Karpas-422 (cell line): ENCODE measurements at places on chromosomes 7 and 10. TPM values are rescaled to one million over a fixed set of nuclear protein-coding genes. Genes with fewer than 3 reads are reported as not detected.

DNA sequence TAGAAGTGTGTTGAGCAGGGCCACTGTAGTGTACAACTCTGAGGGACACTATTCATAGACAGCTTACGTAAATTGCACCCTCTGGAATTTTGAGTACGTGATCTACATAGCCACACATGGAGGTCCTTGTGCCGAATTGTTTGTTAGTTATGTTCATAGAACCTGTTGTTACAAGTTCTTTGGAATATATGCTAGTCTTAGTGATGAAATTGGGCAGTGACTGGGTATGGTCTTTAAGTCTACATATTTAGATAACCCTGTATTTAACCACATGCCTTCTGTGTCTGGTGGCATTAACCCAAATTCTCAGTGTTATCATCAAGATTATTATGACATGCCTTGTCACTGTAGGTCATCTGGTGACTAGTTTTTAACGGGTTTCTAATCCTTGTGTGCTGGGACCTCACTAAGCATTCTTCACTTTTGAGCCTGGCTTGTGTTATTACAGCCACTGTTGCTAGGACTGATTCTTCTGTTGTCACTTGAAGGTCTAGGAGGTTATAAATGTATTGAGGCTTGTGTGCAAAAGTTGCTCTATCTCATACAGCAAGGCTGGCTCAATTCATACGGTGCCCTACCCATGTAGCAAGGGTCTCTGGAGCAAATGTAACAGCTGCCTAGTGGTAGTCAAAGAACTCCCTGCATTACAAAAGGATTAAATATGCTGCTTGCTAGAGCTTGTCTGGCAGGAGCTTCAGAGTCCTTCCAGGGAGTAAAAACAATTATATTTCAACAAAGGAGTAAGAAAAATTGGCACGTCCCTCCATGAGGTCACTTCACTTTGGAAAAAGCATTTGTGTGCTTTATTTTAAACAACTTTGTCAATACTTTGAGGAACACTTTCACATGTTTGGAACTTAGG is 65.4 kb downstream of the CDK14 start:
- no peaks in the 10 kb centered on the region for H3K27me3 ChIP-seq
- peak overlapping the region; percentile 36 for H3K27ac ChIP-seq
- no peak overlapping the region for H3K4me3 ChIP-seq
- H3K4me1 ChIP-seq = peaks cover 56% of the 10 kb centered on the region

The PRKG1 gene
- total RNA-seq = not detected in 2 replicates

GRCh38 chr7:100053215-100053614 is 3.6 kb downstream of the ZSCAN21 start:
- H3K27ac ChIP-seq = no peak overlapping the region
- peak; percentile 74 for DNase-seq
- H3K4me3 ChIP-seq = no peak overlapping the region
- H3K36me3 ChIP-seq = no peaks in the 10 kb centered on the region

DNA sequence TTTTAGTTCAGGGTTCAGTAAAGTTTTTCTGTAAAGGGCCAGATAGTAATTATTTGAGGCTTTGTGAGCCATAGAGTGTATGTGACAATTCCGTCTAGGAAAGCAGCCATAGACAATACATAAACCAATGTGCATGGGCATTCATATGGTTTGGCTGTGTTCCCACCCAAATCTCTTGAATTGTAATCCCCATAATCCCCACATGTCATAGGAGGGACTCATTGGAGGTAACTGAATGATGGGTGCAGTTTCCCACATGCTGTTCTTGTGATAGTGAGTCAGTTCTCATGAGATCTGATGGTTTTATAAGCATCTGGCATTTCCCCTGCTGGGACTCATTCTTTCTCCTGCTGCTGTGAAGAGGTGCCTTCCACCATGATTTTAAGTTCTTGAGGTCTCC is 29.9 kb downstream of the SEC61G start:
- no peaks in the 10 kb centered on the region for H3K4me1 ChIP-seq
- H3K27me3 ChIP-seq = no peaks in the 10 kb centered on the region
- no peak overlapping the region for H3K4me3 ChIP-seq
- H3K36me3 ChIP-seq = no peaks in the 10 kb centered on the region
- no peak overlapping the region for H3K27ac ChIP-seq

The FAM241B gene
- total RNA-seq = not detected in 2 replicates

- H3K27ac ChIP-seq = no peak overlapping the region
- DNase-seq = no peak
- H3K36me3 ChIP-seq = no peaks in the 10 kb centered on the region
- H3K4me3 ChIP-seq = no peak overlapping the region
- H3K4me1 ChIP-seq = 0 out of 2 replicates have a peak, but pooled peaks cover 2% of the 10 kb centered on the region
These were observed 83.5 kb downstream of the MAPK8 start for GRCh38 chr10:48389846-48390557.

DNA sequence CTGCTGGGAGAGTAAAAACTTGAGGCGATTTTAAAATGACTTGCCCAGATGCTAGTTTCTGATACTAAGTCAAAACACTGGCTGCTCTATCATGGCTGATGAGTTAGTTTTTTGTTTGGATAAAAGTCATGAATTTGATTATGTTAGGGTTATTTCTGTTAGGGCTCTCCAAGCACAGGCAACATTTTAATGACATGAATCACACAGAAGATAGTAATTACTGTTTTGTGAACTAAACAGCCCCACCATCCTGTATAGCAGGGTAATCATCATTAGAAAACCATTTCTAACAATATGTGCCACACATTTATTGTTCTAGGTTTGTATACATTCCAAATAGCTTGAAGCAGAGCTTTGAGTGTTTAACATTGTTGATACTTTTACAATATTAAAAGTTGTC is 750.3 kb downstream of the ANKRD7 start:
- H3K36me3 ChIP-seq = no peaks in the 10 kb centered on the region
- DNase-seq = no peak

- H3K27me3 ChIP-seq = no peaks in the 10 kb centered on the region
- no peak for DNase-seq
- H3K27ac ChIP-seq = no peak overlapping the region
- H3K36me3 ChIP-seq = no peaks in the 10 kb centered on the region
These were observed 168.2 kb downstream of the ETV1 start for GRCh38 chr7:13821152-13821787.

GRCh38 chr10:92122941-92123450 is 167.9 kb downstream of the CPEB3 start:
- no peaks in the 10 kb centered on the region for H3K36me3 ChIP-seq
- H3K27ac ChIP-seq = no peak overlapping the region
- H3K27me3 ChIP-seq = no peaks in the 10 kb centered on the region
- peaks cover 7% of the 10 kb centered on the region for H3K4me1 ChIP-seq
- no peak for DNase-seq

The NOLC1 gene
- 22.6 and 37.6 TPM in 2 replicates for total RNA-seq

The INHBA gene
- total RNA-seq = not detected in 2 replicates

DNA sequence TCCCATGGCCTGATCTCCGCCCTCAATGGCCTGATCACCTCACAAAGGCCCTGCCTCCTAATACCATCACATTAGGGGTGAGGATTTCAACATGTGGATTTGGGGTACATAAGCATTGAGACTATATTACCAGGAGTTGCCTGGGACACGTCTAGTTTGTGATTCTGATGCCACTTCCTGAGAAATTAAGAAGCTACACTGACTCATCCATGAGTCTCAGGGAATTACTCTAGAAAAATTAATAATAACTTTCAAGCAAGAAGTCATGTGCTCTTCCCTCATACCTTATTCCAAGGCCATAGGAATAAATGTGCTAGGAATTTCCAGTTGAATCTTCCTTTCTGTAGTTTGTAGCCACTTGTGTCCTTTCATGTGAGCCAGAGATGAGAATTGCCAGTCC is 519.3 kb upstream of the MKI67 start:
- H3K27ac ChIP-seq = no peak overlapping the region
- no peaks in the 10 kb centered on the region for H3K4me1 ChIP-seq
- H3K36me3 ChIP-seq = no peaks in the 10 kb centered on the region
- no peaks in the 10 kb centered on the region for H3K27me3 ChIP-seq
- H3K4me3 ChIP-seq = no peak overlapping the region

GRCh38 chr7:26664735-26665416 is 199.5 kb downstream of the SKAP2 start:
- H3K4me1 ChIP-seq = 0 out of 2 replicates have a peak, but pooled peaks cover 3% of the 10 kb centered on the region
- DNase-seq = no peak
- H3K4me3 ChIP-seq = no peak overlapping the region
- no peaks in the 10 kb centered on the region for H3K36me3 ChIP-seq
- no peaks in the 10 kb centered on the region for H3K27me3 ChIP-seq

The SNCG gene
- total RNA-seq = not detected in 2 replicates

DNA sequence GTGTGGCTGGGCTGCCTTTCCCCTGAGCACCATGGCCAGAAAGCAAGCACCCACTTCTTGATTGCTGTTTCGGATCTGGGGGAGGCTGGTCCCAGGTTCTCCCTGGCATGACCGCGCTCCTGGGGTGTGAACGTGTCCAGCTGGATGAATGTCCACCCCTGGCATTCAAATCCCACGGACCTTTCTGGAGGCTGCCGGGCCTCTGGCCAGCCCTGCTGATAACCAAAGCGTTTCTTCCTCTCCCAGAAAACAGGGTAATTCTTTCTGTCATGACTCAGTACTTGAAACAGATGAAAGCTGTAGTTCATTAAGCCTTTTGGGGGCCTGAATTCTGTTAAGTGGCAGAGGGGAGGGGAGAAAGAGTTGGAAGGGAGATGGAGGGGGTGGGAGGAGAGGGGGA is 73.1 kb upstream of the SAMD8 start:
- H3K27me3 ChIP-seq = no peaks in the 10 kb centered on the region
- H3K4me3 ChIP-seq = no peak overlapping the region
- no peaks in the 10 kb centered on the region for H3K36me3 ChIP-seq
- H3K27ac ChIP-seq = no peak overlapping the region

GRCh38 chr7:42878303-42878702 is 33.6 kb downstream of the C7orf25 start:
- peaks cover under 1% of the 10 kb centered on the region; the same call in 1 of the 2 replicates for H3K4me1 ChIP-seq
- no peak for DNase-seq
- no peak overlapping the region for H3K27ac ChIP-seq
- H3K27me3 ChIP-seq = no peaks in the 10 kb centered on the region

- peak; percentile 53 for DNase-seq
- H3K27ac ChIP-seq = no peak overlapping the region
- no peak overlapping the region for H3K4me3 ChIP-seq
- H3K27me3 ChIP-seq = no peaks in the 10 kb centered on the region
These were observed 6.0 kb downstream of the BRI3 start for GRCh38 chr7:98287486-98287959.

GRCh38 chr10:4266416-4267085 is 481.5 kb upstream of the KLF6 start:
- H3K36me3 ChIP-seq = no peaks in the 10 kb centered on the region
- DNase-seq = no peak
- peaks cover under 1% of the 10 kb centered on the region for H3K4me1 ChIP-seq
- H3K27ac ChIP-seq = no peak overlapping the region

DNA sequence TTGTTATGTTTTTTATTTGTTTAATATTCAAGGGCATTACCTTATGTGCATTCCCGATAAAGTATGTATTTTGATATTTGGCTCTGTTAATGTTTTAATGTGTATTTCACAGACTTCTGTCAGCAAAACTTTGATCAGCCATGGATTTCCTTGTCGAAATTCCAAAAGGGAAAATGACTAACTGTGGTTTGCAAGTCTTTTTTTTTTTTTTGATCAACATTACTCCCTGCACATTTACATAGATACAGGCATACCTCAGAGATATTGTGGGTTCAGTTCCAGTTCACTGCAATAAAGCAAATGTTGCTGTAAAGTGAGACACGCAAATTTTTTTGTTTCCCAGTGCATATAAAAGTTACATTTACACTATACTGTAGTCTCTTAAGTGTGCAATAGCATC is 351.9 kb downstream of the CXCL12 start:
- peaks cover 38% of the 10 kb centered on the region for H3K4me1 ChIP-seq
- DNase-seq = no peak
- H3K27ac ChIP-seq = no peak overlapping the region
- no peaks in the 10 kb centered on the region for H3K36me3 ChIP-seq
- no peak overlapping the region for H3K4me3 ChIP-seq

- no peak for DNase-seq
- peaks cover 10% of the 10 kb centered on the region for H3K4me1 ChIP-seq
- no peak overlapping the region for H3K27ac ChIP-seq
- no peak overlapping the region for H3K4me3 ChIP-seq
These were observed 33.8 kb upstream of the ITGB8 start for GRCh38 chr7:20296901-20297300.

- H3K36me3 ChIP-seq = no peaks in the 10 kb centered on the region
- no peak for DNase-seq
- no peaks in the 10 kb centered on the region for H3K27me3 ChIP-seq
- no peaks in the 10 kb centered on the region for H3K4me1 ChIP-seq
- H3K27ac ChIP-seq = no peak overlapping the region
These were observed 363.2 kb downstream of the PRPF18 start for GRCh38 chr10:13949844-13950542.

GRCh38 chr7:2803755-2804154 is 40.4 kb downstream of the GNA12 start:
- H3K27ac ChIP-seq = no peak overlapping the region
- H3K36me3 ChIP-seq = no peaks in the 10 kb centered on the region
- no peak for DNase-seq
- H3K27me3 ChIP-seq = no peaks in the 10 kb centered on the region
- H3K4me3 ChIP-seq = no peak overlapping the region
- no peaks in the 10 kb centered on the region for H3K4me1 ChIP-seq

DNA sequence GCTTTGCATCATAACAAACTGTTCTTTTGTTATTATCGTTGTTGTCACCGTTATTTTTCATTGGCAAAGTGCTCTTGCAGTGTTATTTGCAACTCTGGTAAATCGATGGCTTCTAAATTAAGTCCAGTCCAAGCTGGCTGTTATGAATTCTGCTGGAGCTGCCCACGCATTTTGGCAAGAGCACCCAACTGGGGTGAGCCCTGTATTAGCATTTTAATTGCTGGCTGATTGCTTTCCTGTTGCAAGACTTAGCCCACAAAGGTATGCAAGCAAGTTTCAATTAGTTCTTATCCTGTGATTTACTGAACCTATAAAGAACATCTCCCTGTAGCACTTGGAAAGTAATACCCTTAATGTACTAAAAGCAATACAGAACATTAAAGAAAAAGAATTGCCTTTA is 226.8 kb downstream of the ACTR3B start:
- no peaks in the 10 kb centered on the region for H3K4me1 ChIP-seq
- H3K27ac ChIP-seq = no peak overlapping the region
- no peaks in the 10 kb centered on the region for H3K36me3 ChIP-seq
- H3K4me3 ChIP-seq = no peak overlapping the region
- no peak for DNase-seq
